Activated T-helper 1 cell treated with anti-CD3 and anti-CD28 coated beads, Interleukin-2, amount 50 U/mL, for 16 hours (primary cell): ENCODE measurements at places on chromosomes 3 and 15.

DNA sequence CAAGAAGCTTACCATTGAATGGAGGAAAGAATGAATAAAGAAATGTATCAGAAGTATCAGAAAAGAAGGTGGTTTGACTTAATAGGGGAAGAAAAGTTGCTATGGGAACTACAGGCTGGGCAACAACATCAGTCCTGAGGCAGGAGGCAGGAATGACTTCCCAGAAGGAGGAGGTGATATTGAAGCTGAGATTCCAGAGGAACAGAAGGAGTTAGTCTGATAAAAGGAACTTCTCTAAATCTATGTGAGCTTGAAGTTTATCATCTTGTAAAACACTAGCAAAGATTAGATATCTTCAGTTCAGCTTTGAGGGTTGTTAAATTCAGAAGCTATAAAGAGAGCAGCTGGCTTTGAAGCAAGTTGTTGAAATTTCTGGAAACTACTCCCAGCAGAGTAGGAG, 213.3 kb upstream of the THRB start:
- DNase-seq: no peak

- DNase-seq: no peak
These were observed 8.2 kb downstream of the ARPIN start for GRCh38 chr15:89904519-89904918.

- no peak for DNase-seq
These were observed 9.4 kb upstream of the EID1 start for GRCh38 chr15:48868536-48868935.

DNA sequence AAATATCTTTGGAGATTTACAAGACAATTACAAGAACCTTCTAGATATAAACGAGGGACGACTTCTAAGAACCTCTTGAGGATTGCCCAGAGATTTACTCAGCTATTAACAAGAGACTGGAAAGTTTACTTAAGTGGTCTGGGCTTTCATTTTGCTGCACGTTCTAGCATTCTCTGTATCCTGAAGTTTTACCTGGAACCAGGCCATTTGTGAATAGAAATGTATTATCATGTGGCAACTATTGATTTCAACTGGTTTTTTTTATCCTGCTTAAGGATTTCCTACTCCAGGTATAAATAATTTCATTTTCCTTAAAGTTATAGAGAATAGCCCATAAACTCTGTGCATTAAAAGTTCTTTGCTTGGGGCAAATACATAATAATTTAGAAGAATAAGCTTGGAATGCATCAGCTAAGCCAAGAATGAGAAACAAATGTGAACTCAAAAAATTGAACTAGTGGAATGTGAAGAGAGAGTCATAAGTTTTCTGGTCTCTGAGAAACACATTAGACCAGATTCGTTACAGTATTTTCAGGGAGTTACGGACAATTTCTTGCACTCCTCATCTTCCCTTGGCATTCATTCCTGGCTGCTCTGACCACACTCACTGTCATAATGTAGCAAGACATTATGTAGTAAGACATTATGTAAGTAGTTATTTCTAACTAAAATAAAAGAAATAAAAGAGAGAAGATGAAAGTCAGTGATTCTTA, 1.3 kb downstream of the AQP9 start:
- DNase-seq: no peak

GRCh38 chr3:71026634-71027578, 556.6 kb downstream of the FOXP1 start:
- DNase-seq: no peak

GRCh38 chr3:24310887-24311286, 183.8 kb downstream of the THRB start:
- DNase-seq: no peak

- DNase-seq: no peak
These were observed 42.4 kb downstream of the TIGIT start for GRCh38 chr3:114336122-114336697.

- no peak for DNase-seq
These were observed 42.3 kb upstream of the GLCE start for GRCh38 chr15:69118089-69118488.

DNA sequence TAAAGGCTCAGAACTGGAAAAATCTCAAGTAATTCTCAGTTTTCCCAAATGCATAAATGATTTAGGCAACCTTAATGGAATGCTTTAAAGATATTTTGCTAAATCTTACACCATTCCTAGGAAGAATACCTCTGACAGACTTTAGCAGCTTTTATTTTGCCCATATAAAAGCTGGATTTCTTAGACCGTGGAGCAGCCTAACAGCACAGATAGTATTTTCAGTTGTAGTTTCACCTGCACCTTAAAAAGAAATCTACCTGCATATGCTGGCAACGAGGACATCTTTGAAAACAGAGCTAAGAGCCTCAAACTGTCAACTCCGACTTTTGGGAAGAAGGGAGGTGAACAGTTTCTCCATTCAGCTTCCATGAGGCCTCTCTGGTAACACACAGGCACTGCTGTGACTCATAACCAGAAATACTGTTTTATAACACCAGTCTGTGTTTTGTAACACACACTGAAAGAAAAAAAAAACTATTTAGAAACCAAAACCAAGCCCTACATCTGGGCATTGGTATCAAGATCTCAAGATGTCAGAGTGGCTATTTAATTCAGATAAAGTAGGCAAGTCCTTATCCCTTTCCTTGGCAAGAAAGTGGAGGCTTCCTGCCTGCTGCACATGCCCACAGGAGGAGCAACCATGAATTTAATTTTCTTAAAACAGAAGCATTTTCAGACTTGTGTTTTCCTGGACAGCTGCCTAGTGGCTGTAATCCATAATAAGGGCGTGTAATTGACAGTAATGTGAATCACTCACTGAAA, 181.5 kb upstream of the ICE2 start:
- no peak for DNase-seq

- DNase-seq: no peak
These were observed at the start of gene EFHB for GRCh38 chr3:19934098-19934566. EFHB (minus strand) TSS chr3:19934217; CDS start chr3:19934018, 199 bp downstream.

- peak; percentile 22 for DNase-seq
These were observed 27.3 kb upstream of the FGD5 start for GRCh38 chr3:14791343-14791945.

- no peak for DNase-seq
These were observed 49.9 kb upstream of the RAB6B start for GRCh38 chr3:133945381-133946095.

DNA sequence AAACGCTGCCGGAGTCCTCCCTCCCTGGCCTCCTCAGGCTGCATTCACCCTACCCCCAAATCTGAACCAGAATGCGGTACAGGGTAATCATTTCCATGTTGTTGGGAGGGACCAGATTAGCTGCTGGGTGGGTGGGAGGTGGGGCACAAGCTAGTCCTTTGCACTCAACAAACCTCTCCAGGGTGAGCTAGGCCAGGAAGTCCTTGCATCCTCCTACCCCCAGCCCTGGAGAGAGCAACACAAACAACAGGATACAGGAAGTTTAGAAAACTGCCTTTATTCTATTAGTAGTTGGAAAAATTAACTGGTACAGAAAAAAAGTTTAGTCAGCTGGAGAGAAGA, 702 bp upstream of the GPX1 start:
- no peak for DNase-seq

DNA sequence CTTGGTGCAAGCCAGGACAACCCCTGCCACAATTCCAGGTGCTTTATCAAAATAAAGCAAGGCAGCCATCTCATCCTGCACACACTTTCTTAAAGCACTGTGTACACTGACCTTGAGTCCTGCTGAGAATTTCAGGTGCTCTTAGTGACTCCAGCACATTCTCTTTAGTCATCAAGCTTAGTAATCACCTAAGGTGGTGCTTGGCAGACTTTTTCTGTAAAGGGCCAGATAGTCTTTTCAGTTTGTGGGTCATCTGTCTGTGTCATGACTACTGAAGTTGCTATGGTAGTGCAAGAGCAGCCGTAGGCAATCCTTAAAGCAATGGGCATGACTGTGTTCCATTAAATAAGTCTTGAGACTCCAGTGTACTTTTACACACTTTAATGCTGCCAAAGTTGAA, 36.4 kb downstream of the RIOX2 start:
- no peak for DNase-seq

- no peak for DNase-seq
These were observed 28.4 kb downstream of the IRAK2 start for GRCh38 chr3:10192953-10193691.

DNA sequence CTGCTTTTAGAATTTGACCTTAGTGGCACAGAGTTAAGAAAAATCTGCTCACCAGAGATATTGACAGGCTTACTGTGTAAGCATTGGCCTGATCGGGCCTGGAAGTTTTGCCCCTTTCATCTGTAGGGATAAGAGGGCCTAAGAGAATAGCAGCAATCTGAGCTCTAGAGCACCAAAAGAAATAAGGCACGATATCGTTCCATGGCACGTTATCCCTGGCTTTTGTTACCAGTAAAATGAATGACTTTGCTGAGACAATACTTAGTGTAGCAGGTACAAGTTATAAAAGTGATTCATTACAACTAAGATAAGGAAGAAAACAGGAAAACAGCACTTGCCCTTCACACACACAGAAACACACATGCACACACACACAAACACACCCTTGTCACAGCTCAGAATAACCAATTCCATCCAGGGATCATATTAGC, 5.0 kb downstream of the THBS1 start:
- no peak for DNase-seq

- no peak for DNase-seq
These were observed 40.6 kb upstream of the FXR1 start for GRCh38 chr3:180871901-180872300.

DNA sequence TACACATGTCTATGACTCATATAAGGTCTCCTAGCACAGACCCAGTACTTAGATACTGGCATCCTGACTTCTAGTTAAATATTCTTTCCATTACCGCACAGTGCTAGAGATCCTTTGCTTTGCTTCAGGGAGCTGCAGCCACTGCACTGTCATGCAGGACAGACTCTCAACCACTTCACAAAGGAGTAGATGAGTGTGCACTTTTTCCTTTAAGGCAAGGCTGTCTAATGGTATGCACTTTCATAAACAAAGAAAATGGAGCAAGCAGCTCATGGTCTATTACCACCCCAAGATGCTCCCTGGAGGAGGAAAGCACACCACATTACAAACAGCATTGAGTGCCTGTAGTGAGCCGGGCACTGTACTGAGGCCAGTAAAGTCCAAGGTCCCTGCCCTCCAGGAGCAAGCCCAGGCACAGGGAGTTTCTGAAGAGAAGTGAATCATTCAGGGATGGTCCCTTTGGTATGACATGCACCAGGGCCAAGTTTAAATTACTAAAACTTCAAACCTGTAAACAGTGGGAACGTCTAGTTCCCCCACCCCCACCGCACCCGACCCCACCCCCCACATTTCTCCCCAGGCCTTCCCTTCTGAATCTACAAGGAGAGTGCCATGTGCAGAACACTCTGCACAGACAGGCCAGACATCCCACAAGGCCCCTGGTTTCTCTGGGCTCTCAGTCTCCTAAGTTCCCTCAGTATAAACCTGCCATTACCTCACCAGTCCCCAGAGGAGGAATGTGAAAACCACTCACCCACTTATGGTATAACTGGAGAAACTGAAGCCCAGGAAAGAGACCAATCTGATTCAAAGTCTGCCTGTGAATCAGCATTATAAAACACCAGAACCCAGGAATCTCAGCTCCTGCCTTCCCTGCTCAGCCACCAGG, 107.8 kb upstream of the BCL6 start:
- DNase-seq: no peak

DNA sequence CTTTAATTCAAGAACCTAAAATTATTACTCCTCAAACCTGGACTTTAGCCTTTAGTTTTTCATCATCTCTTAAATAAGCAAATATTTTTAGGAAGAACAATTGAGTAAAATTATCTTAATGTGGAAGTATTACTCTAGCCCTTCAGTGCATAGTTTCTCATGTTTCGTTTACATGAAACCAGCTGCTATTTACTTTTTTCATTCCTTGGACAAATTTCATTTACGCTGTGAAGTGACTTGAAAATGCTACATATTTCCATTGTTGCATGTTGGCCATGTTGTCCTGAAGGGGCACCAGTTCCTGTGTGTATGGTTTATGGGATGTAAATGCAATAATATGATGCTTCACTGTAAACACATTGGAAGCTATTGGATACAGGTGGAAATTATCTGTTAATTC, 49.9 kb downstream of the SLC25A26 start:
- no peak for DNase-seq

GRCh38 chr3:145191543-145191942, 969.4 kb downstream of the PLOD2 start:
- no peak for DNase-seq

DNA sequence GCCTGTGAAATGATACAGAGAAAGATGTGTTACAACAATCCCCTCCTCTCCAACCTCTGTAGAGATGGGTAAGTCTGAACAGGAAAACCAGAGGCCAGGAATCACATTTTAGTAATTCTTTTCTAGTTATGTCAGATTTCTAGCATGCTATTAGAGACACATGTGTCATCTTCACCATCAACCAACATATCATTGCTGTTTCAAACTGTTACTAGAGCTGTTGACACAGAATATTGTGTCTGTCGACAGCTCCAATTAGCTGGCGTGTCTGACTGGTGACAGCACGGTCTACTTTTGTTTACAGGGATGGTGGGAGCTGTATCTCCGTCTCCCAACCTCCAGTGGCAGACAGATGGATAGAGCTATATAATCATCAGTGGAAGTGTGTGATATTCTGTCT, 393.2 kb downstream of the SOX2 start:
- DNase-seq: no peak

- DNase-seq: no peak
These were observed 13.4 kb downstream of the CFAP100 start for GRCh38 chr3:126408099-126408498.

DNA sequence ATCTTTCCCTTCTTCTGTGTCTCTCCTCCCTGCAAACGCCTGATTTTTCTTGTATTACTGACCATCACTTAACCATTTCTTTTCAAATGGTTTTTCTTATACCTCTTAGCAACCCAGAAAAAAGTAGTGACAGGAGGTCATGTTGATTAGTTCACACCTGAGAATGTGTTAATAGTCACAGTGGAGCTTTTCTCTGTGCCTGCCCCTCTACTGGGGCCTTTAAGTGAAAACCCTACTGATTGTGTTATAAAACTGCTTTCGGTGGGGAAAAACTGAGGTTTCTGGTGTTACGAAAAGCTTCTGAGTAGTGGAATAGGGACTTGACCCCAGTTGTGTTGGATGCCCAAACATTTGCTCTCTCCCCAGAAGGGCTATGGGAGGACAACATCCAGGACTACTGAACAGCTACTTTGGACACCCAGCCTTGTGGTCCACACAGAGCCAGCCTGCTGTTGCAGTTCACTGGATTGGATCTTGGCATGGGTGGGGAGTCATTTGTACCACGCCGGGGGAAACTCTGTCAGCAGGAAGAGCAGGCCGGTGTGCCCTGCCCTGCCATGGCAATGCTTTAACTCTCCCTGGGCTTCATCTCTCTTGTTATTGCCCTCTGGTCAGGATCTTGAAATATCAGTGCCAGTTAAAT, 10.3 kb downstream of the GPR87 start:
- no peak for DNase-seq
